Activated T-cell treated with anti-CD3 and anti-CD28 coated beads for 4 hours (primary cell): ENCODE measurements at places on chromosomes 12 and 14.

DNA sequence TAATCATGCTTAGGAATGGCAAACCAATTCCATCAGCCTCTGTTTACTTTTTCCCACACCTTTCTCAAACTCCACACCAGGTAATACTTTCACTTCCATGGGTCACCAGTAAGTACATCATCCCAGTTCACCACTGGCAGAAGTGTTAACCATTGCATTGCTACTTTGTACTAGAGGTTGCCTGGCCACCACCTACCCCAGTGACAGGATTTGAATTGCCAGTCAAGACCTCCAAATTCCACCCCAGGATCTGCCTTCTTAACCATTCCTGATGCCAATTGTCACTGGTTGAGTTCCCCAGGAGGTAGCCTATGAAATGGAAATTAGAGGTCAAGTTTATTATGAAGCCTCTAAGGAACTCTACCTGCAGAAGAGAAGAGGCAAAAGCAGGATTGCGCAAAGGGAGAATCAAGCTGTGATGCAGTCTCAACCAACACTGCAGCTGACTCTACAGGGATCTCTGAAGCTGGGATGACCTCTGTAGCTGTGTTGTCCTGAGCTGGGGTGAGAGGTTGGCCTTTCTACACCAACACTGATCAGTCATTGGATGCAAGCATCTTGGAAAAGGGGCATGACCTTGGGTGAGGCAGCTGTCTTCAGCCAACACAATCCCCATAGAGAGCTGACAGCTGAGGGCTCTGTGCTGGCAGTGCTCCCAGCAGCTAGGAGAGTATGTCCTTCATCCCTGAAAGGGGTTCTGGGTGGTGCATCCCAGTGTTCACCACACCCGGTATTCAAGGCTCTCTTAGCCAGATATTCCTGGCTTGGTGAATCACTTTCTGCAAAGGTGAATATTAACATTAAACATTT lies 37.0 kb upstream of the HMGA2 start:
- no peak for DNase-seq

GRCh38 chr12:124867401-124867930 lies 3.8 kb upstream of the SCARB1 start:
- DNase-seq = no peak

DNA sequence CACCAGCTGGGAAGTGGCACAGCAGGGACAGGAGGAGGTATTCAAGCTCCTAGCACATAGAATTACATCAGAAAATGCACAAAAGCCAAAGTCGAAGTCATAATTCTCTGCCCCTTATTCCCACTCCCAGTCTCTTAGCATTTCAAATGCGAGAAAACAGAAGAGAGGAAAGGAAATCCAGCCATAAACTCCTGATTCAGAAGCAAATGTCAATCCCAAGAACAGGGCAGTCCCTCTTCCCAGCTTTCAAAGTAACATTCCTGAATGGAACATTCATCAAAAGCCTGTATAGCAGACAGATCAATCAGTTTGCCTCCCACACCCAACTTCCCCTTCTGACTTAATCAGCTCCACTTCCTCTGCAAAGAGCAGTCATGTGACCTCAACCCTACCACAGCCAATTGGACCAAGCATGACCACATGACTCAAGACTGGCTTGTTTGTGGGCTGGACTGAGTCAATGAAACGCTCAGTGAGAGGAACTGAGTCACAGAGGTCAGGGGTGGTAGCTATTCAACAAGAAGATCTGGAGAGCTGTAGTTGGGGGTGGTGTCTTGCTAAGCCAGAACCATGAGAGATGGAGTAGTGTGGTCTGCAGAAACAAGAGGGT lies 41.4 kb upstream of the TUNAR start:
- no peak for DNase-seq

DNA sequence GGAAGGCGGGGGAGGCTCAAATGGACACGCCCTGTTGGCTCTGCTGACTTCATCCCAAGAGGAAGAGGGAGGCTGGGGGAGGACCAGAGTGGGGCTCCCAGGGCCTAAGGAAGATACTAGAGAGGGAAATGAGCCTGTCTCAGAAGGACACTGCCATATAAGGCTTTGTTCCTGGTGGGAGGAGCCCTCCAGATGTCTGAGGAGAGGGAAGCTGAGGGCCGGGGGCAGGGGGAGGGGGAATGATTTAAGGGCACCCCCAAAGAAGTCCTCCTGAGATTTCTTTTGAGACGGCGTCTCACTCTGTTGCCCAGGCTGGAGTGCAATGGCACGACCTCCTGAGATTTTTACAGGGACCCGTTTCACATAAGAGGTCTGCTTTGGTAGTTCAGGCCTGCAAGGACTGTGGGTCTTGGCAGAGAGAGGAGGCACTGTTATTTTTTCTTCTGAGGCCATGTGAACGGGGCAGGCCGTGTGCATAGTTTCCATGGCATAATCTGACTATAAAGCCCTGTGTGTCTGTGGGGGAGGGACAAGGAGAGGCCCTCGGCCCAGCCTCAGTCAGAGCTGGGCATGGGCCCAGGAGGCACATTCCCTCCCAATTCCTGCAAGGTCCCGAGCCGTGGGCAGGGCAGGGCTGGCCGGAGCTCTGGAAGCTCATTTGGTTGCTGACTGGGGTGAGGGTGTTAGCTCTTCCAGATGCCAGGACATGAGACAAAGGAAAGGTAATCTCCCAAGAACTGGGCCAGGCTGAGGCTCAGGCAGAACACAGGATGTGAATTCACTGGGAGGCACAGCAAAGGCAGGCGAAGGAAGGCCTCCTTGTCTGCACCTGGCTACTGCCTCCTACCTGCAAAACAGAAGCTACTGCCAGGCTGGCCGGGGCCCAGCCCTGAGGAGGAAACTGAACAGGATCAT lies 22.2 kb upstream of the PLEKHG3 start:
- DNase-seq = no peak

- DNase-seq = no peak
These were observed 14.0 kb downstream of the CEP290 start for GRCh38 chr12:88127855-88128254.

DNA sequence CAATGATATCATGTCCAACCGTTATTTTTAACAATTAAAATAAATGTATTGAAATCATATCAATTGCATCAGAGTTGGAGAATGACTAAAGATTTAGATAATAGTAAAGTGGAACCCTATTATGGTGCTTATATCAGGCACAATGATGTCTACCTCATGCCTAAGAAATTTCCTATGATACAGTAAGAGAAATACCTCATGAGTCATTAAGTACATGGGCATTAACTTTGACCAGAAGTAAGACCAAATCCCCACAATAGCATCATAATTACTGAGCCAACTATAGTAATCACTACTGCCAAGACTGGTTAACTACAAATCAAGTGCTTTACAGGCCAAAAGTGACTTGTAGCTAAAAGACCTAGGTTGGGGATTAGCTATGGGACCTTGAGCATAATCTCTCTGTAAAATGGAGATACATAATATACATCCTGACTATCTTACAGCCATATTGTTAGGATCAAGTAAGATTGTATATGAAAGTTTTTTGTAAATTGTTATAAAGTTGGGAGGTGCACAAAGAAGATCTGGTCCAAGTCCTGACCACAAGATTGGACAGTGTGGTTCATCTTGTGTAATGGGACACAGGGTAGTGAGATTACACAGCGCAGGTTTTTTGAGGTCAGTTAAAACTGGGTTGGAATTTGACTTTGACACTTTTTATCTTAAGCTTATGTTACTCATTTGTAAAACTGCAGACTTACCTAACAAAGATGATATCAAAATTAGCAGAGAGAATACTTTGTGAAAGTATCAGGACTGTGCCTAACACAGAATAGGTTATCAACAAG lies 60.5 kb downstream of the ERGIC2 start:
- no peak for DNase-seq

- no peak for DNase-seq
These were observed 12.7 kb downstream of the SPTLC2 start for GRCh38 chr14:77603654-77604255.

GRCh38 chr12:88743946-88744685 lies 163.8 kb upstream of the KITLG start:
- DNase-seq = no peak

DNA sequence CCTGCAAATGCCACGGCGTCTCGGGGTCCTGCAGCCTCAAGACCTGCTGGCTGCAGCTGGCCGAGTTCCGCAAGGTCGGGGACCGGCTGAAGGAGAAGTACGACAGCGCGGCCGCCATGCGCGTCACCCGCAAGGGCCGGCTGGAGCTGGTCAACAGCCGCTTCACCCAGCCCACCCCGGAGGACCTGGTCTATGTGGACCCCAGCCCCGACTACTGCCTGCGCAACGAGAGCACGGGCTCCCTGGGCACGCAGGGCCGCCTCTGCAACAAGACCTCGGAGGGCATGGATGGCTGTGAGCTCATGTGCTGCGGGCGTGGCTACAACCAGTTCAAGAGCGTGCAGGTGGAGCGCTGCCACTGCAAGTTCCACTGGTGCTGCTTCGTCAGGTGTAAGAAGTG lies 16.8 kb downstream of the WNT5B start:
- DNase-seq = no peak

GRCh38 chr14:54695196-54695595 lies 128.3 kb downstream of the SAMD4A start:
- no peak for DNase-seq

DNA sequence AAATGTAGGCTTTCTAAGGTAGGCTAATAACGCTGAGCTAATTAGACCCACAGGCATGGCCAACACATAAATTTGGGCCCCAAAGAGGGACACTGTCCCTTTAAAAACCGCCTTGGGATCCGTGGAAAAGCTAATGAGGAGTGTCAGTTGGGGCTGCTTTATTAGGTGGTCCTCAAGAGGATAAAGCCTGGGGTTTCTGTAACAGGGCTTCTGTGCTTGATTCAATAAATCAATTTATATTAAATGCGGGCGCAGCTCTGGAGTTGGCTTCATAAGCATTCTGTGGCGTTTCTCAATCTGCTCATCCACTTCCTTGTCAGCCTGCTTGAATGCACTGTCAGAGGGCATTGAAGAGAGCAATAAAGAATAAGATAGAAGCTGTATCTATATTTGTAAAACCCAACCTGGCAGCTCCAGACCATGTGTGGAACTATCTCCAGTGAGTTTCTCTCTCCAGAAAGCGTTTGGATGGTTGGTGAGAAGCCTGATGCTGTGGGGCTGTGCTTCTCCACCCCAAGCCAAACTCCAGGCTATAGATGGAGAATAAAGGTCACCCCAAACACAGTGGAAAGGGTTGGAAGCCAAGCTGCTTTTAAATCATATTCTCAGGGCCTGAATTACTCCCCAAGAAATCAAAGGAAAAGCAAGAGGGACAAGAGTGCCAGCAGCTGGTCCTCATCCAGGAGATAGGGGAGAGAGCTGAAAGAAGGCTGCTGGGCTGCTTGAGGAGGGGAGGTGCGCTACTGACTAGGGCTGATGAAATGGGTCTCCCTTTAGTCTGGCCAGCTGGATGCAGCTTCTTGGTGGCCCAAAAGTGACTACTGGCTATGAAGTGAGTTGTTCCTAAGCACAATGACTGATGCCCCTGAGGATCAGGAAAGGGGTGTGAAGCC lies 222.0 kb downstream of the PPM1H start:
- no peak for DNase-seq

DNA sequence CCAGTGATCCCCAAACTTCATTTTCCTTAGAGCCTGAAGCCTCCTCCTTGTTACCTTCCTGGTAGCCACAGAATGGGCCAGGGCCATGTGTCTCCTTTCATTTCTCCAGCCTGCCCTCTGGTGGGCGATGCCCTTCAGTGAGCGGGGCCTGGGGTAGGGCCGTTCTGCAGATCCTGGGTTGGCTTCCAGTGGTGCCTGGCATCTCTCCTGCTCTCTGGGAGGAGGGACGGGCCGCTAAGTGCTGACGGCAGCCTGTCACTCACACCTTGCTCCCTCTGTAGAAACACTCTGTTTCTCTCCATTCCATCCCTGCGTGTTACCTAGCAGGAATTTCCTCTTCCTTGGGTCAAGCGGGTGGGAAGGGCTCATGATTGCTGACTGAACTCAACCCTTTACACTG lies 232.1 kb downstream of the CACNA1C start:
- DNase-seq = no peak

DNA sequence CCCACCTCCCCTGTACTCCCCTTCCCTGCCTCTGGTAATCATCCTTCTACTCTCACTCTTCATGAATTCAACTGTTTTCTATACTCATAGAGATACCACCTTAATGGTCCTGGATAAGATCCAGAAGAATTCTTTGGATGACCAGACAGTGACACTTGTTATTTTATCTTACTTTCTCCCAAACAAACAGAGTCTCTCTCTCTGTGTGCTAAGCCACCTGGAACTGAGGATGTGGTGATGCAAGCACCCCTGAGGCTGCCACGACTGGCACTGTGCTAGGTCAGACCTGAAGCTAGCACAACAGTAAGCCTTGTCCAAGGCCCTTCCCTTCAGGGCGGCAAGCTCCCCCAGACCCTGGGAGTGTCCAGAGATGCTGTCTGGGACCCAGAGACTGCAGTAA lies 250.2 kb downstream of the C12orf50 start:
- DNase-seq = no peak

DNA sequence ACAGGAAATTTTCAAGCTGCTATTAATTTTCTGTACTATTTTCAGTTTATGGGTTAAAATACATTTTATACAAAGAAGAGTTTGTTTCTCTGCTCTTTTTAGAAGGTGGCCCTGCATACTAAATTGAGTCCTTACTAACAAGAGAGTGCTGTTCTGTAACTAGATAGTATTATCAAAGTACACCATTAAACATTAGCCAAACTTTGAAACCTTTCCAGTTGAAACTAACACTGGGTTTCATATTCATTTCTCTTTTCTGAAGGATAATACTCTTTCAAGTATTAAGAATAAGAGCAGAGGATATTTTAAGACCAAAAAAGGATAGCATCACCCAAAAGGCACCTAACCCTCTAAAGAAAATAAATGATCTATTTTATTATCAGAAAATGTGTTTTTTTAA lies 47.2 kb downstream of the PEBP1 start:
- DNase-seq = no peak

GRCh38 chr14:62347562-62348011 lies 585.4 kb downstream of the SNAPC1 start:
- no peak for DNase-seq

- no peak for DNase-seq
These were observed 12.1 kb downstream of the GZMH start for GRCh38 chr14:24597403-24597802.

- DNase-seq = no peak
These were observed 4.2 kb downstream of the NPC2 start for GRCh38 chr14:74488786-74489397.

DNA sequence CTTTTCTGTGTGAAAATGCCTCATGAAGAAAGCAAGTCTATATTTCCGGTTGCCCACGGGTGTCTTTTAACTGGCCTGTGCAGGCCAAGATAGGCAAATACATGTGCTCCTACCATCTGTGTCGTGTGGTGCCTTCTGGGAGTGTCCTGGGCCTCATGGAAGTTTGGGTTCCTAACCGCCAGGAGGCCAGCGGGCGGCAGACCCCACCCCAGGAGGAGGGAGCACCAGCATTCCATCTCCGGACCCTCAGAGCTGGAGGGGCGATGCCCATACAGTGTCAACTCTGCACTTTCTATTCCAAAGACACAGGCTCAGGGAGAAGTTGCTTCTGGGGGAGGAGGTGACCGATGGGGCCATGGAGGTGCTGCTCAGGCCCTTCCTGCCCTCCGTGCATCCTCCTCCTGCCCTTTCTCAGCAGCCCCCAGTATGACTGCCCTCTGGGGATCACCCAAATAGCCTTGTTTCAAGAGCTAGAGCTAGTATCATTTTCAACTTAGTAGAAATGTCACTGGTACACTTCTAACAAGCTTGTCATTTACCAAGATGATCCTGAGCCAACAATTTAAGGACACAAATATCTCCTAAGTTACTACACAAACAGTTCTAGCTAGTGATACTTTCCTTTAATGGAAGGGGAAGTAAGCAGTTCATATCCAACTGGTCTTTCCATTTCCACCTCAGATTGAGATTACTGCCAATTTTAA lies 17.8 kb downstream of the CCDC92 start:
- DNase-seq = no peak
